ENCODE measurements at places on chromosomes 4 and X.

- no peak for DNase-seq
Measured at GRCh38 chrX:111363741-111364140, 48.3 kb downstream of the DCX start.

- DNase-seq: no peak
Measured at GRCh38 chrX:51494409-51494808, 2.0 kb downstream of the NUDT11 start.

DNA sequence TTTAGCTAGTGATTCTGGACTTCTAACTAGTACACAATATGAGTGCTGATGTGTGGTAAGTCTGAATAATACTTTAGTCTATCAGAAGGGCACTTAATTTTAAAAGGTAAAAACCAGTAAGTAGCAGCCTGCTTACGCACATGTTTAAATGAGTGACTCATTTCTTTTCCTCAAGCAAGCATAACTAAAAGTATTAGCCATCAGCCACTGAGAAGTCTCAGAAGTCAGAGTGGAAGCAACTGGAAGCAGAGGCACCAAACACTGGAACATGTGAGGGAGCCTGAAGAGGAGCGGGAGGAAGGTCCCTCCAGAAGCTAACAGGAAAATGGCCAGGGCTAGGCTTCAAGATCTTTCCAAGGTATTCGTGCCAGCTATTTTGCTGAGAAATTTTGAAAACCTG, 257.7 kb downstream of the RAPGEF2 start:
- no peak for DNase-seq

GRCh38 chrX:44344194-44344593, 722 bp upstream of the EFHC2 start:
- DNase-seq: no peak

DNA sequence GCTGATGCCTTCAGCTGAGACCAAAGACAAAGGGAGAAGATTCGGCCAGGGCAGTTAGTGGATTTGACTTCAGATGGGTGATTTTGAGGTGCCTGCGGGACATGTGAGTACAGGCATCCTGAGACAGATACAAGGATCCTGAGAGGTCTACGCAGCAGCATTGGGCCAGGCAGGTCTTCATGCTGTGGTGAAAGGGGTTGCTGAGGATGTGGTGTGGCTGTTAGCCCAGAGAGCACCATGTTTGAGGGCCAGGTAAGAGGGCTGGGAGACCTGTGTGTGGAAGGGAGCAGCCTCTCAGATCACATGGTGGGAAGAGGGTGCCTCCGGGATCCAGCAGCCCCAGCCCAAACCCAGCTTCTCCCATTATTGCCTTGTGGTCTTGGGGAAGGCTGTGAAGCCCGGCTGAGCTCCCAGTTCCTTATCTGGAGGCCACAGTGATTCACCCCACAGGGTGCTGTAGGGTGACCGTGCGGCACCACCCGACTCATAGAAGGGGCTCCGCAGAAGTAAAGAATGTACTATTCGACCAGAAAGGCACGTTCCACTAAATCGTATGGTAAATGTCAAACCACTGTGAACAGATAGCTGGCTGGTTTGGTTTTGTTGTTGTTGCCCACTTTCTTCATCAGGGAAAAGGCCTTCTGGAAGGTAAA, 27.7 kb upstream of the TADA2B start:
- no peak for DNase-seq

DNA sequence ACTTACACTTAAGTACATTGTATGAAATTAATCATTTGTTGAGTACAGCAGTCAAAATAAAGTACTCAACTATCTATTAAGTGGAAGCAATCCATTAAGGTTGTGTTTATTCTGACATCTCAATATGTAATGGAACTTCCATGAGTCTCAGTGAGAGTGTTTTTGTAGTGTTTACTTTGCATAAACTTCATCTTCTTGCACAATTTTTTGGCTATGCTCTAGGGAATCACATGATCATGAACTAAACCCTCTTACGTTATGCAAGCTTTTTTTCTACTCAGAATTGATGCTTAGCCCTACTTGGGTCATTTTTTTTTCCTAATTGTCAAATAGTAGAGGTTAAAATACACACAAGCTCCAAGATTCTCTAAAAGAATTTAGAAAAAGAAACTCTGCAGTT, 21.1 kb upstream of the PIGA start:
- DNase-seq: no peak

DNA sequence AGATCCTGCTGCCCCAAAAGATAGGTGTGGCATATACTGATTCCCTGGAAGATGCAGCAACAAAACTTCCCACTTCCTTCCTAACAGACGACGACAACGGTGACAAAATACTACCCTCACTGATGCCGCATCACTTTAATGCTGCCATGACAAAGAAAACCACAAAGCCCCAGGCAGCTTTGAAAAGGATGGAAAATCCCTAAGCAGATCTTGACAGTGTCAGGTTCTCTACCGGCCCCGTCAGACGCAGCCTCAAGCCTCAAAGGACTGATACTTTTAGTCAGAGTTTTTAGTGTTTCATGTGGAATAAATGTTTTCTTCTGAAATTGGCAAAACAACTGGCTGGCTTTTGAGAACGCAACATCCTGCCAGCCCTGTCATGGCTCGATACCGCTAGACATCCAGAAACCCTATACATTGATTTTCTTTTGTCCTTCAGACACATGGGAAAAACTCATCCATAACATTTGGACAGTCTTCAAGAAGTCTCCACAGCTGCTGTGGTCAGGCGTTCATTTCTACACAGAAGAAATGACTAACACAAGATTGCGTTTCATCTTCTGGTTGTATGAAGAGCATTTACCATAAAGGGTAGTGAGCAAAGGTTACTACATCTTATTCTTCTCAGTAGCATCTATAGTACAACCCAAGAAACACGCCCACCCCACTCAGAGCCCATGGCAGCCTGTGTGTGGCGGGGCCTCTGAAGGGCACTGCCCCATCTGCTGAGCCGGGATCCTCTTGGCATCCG, 60.1 kb downstream of the GATB start:
- DNase-seq: no peak

- DNase-seq: no peak
Measured at GRCh38 chr4:48212165-48212564, 57.5 kb downstream of the TEC start.

All from DMS79 (cell line).